ENCODE measurements at places on chromosomes 12 and 14. TPM values are rescaled to one million over a fixed set of nuclear protein-coding genes. Genes with fewer than 3 reads are reported as not detected.

Gene PRIMA1
- not detected for total RNA-seq

Gene BCL11B
- 95.8 TPM for total RNA-seq

Gene PMCH
- 2.7 TPM for total RNA-seq

Gene IL22
- 4.1 TPM for total RNA-seq
